Gastroesophageal sphincter (tissue), 4 donors: ENCODE measurements at places on chromosomes 1 and 21. TPM values are rescaled to one million over a fixed set of nuclear protein-coding genes. Genes with fewer than 3 reads are reported as not detected.

The SLC45A1 gene
- total RNA-seq = 7.0 TPM

DNA sequence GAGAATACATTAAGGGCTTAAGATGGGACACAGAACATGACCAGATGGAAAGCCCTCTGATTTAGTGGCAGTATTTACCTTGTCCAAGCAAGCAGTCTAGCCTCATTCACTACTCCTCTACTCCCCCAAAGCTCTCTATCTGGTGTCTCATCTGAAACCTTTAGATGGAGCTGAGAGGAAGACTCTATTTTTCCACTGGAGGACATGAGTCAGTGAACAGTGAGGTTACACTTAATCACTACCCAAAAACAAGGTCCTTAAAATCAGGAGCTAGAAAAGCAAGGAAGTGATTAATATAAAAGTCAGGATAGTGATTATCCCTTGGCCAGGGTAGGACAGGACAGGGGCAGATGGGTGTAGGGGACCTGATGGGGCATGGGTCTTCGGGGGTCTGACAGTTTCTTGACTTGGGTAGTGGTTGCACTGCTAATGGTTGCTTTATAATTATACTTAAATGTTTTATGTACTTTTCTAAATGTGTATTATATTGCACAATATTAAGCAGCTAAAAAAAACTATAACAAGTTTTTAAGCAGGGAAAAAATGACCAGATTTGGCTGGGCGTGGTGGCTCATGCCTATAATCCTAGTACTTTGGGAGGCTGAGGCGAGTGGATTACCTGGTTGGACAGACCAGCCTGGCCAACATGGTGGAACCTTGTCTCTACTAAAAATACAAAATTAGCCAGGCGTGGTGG is 3.0 kb downstream of the PTPN22 start:
- no peak for ATAC-seq

DNA sequence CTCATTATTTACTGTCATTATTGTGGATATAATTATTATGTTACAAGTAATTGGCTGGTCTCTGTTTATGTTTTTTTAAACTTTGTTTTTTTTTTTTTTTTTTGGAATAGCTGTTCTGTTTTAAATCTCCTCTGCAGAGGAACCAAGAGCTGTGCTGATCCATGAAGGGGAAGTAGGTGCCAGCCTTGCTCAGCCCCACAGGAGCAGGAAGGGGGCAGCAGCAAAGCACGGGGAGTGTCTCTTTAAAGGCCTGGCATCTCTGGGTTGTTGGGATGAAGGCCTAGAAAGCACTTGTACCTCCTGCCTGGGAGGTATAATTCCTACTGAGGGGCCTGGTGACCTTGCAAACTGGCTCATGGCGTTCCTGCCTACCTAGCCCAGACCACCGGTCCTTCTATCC is 2.5 kb upstream of the GRHL3 start:
- ATAC-seq = no peak

DNA sequence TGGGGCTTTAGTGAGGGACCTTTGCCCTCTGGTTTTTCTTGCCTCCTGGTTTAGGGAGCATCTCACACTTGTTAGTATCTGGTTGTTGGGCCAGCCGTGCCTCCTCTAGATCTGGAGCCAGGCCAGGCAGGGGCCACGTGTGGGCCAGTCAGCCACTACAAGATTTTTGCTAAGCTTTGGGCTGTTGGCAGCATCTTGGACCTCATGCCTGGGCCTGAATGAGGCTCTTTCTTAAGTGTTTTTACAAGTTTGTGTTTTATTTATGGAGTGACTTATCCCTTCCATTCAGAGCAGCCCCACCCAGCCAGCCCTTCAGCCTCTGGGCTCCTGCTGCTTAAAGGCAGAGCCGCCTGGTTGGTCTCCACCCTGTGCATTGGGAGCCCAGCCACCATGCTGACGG is 1.6 kb upstream of the SH3BGRL3 start:
- no peak for ATAC-seq
